Nasal cavity respiratory epithelium epithelial cell of viscerocranial mucosa (primary cell): ENCODE measurements at places on chromosomes 13 and 19. TPM values are rescaled to one million over a fixed set of nuclear protein-coding genes. Genes with fewer than 3 reads are reported as not detected.

Gene NFIX
- total RNA-seq: 4.1 and 31.2 TPM in 2 replicates

Gene CLEC17A
- total RNA-seq: not detected in 2 replicates

Gene CASP14
- under 0.01 TPM in 2 replicates for total RNA-seq

Gene ADPRHL1
- 1.0 and 1.9 TPM in 2 replicates for total RNA-seq

Gene NLRP9
- not detected in 2 replicates for total RNA-seq

Gene WDR88
- not detected in 2 replicates for total RNA-seq

Gene UBXN6
- total RNA-seq: 69.9 and 90.6 TPM in 2 replicates

Gene TLE2
- total RNA-seq: 0.34 and 3.9 TPM in 2 replicates

Gene EFNA2
- total RNA-seq: not detected in 2 replicates

Gene PRR19
- under 0.01 and 1.1 TPM in 2 replicates for total RNA-seq

Gene ZNF814
- total RNA-seq: 8.2 and 16.9 TPM in 2 replicates

Gene ERFL
- total RNA-seq: under 0.01 and 0.14 TPM in 2 replicates

Gene SNRPA
- 20.1 and 30.1 TPM in 2 replicates for total RNA-seq
